ENCODE measurements at places on chromosomes 5 and 9.

DNA sequence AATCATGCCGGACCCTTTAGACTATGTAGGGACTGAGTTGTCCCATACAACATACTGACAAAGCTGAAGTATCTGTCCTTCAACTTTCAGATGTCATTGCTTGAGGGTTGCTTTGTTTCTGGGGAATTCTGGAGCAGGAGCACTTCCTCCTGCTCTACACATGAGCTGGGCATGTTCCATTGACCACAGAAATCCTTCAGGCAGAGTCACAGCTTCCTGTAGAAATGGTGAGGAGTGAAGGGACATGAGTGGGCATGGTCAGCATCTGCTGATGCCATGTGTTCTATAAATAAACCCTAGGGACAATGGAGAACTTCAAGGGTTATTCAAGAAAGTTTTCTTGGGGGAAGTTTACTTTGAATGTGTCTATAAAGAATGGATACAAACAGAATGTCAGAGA, 296.6 kb upstream of the FBXL7 start:
- DNase-seq: no peak

DNA sequence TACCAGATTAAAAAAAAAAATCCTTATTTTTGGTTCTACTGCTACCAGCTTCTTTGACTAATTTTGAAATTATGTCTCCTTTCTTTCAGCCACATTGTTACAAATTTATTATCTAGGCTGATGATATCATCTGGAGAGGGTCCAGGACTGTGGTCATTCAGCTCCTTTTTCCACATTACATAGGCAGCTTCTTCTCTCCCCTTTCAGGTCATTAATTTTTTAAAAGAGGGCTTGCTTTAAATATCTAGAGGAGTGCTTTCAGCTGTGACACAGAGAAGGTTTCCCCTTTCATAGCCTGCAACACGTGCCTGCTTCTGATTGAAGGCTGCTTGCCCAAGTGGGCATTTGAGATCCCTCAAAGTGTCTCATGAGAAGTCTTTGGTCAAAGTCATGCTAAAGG, 155.7 kb upstream of the PAPPA start:
- DNase-seq: no peak

- DNase-seq: no peak
Measured at GRCh38 chr5:140833993-140834392, at the start of gene PCDHA7. Gene PCDHA7 (plus strand): TSS chr5:140834269. CDS start chr5:140834384, 115 bp downstream.

DNA sequence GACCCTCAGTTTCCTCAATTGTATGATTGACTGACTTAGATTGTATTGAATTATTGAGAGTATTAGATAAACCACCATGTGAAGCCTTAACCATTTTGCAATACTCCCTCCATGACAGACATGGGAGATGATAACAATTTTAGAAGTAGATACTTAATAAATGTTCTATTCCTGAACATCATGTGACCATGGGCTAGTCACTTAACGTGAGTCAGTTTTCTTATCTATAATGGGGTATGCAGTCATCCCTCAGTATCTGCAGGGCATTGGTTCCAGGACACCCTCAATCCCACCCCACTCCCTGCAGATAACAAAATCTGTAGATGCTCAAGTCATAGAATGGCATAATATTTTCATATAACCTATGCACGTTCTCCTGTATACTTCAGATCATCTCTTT, 31.0 kb downstream of the SNX18 start:
- no peak for DNase-seq

- DNase-seq: no peak
Measured at GRCh38 chr5:66527478-66528035, 68.6 kb upstream of the MAST4 start.

DNA sequence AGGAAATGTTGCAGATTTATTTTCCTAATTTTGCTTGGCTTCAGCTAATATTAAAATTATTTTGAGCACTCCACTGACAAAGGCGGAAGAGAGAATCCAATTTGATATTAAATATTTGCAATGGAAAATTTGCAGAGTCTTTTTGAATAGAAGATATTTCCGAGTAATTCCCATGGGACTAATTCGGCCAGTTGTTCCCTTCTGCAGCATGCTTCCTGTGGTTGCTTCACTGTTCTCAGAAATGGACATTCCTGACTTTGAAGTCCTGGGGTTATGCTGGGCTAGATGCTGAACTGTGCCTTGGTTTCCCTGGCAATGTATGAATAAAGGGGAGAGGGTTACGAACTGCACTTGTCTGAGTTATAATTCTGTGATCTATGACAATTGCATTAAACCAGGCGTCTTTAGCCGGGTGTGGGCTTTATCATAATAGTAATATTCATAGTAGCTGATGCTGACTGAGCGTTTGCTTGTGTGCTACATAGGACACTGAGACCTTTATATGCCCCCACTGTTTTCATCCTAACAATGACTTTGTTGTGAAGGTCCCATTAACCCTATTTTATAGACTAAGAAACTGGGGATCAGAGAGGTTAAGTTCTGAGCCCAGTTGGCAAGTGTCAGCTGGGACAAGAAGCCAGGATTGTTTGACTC, 114.5 kb upstream of the SPRY4 start:
- DNase-seq: no peak

- no peak for DNase-seq
Measured at GRCh38 chr5:943201-943917, 50.7 kb downstream of the TRIP13 start.

- no peak for DNase-seq
Measured at GRCh38 chr5:177222269-177222668, 81.2 kb downstream of the RAB24 start.

GRCh38 chr5:153959134-153959957, 79.4 kb downstream of the FAM114A2 start:
- DNase-seq: no peak

GRCh38 chr5:32471784-32472183, 27.2 kb upstream of the ZFR start:
- DNase-seq: no peak

GRCh38 chr9:98547606-98548005, 161.1 kb downstream of the GABBR2 start:
- no peak for DNase-seq

Measured in stimulated activated CD4-positive, alpha-beta T cell treated with anti-CD3 and anti-CD28 coated beads, Interleukin-4, amount 100 ng/mL, for 24 hours (primary cell).